Astrocyte of the hippocampus (primary cell): ENCODE measurements at places on chromosomes 16 and 17.

DNA sequence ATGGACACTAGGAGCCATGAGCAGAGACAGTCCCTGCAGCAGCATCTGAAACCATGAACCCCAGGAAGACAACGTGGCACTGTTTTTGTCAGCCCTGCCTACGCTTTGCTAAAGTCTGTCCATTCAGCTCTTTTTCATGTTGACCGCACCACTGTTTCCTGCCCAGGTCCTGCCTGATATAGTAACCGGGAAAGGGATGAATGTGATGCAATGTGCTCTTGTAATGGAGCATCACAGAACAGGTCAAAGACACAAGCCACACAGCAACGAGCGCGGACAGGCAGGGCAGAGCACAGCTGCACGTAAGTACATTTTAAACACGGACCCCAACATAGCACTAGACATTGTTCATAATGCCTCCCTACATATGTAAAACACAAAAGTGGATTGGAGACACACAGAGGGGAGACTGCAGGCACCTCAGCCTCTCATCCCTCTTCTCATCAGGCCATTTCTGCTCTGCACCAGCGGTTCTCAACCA, 16.9 kb upstream of the TNFRSF13B start:
- DNase-seq, result no peak

- no peak for DNase-seq
These were observed 5.8 kb downstream of the GPRC5C start for GRCh38 chr17:74437702-74438101.

DNA sequence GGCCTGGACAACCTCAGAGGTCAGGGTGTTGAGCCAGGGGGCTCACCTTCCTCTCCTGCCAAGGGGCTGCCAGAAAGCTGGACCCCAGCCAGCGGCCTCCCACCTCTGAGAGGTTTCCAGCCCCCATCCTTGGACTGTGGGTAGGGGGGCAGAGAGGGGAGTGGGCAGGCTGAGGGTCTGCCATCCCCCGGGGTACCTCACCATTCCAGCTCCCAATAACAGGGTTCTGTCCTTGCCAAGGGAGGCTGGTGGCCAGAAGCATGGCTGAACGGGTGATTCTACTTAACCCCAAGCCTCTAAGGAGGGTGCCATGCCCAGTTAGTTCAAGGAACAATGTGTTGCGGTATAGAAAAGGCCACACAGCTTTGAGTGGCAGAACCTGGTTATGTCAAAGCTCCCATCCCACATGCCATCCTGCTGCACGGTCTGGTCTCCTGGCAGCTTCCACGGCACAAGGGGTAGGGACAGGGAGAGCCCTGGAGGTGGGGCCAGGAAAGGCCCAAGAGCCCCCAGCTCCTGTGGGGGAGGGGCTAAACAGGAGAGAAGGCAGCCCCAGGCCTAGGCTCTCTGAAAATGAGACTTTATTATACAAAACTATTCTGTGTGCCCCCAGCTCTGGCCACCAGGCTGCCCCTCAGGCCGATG, 19.8 kb downstream of the B9D1 start:
- DNase-seq, result no peak

DNA sequence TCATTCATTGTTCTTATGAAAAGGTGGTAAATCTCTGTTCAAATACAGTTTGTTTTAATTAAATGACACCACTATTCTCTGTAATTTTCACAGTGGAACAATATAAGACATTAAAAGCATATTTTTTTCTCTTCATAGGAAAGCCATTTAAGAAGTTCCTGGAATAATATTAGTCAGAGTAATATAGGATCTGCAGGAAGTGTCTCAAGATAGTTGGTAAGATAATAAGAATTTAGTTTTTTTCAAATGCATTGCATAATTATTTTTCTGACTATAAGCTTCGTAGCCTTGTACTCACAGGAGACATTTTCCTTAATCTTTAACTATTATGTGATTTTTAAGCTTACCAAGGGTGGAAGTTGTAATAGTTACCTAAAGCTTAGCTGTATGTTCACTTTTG, 16.9 kb downstream of the STXBP4 start:
- DNase-seq, result no peak

GRCh38 chr17:40726919-40727318, 23.4 kb upstream of the KRT24 start:
- DNase-seq, result no peak

DNA sequence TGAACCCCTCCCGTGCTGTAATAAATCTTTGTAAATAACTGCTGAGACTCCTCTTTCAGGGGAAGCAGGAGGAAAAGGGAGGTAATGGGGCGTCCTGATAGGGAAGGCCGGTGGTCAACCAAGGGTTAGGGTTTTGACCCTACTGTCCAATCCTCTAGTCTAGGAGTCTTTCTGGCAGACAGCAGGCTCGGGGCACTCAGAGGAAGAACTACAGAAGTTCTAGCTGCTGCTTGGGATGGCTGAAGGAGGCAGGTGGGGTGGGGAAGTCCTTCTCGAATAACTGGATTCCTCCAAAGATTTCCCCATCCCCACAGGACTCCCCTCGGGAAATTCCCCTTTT, 387 bp upstream of the STARD3 start:
- DNase-seq, result no peak

DNA sequence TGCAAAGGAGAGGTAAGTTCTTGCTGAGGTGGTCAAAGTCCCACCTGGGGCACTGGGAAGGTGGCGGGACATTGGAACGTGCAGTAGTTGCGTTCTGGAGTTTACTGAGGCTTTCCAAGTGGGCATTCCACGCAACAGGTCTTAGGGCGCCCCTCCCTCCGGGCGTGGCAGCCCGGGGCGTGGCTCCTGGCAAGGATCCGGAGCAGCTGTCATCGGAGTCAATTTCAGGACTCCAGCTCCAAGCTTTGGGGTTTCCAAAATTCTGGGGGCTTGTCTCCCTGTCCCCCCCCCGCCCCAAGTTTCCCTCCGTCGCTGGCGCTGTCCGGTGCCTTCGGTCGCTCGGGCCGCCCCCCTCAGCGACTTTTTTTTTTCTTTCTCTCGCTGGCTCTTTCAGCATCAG, 43.1 kb upstream of the AMZ2 start:
- no peak for DNase-seq

GRCh38 chr16:89443727-89444084, 46.7 kb downstream of the ANKRD11 start:
- no peak for DNase-seq

DNA sequence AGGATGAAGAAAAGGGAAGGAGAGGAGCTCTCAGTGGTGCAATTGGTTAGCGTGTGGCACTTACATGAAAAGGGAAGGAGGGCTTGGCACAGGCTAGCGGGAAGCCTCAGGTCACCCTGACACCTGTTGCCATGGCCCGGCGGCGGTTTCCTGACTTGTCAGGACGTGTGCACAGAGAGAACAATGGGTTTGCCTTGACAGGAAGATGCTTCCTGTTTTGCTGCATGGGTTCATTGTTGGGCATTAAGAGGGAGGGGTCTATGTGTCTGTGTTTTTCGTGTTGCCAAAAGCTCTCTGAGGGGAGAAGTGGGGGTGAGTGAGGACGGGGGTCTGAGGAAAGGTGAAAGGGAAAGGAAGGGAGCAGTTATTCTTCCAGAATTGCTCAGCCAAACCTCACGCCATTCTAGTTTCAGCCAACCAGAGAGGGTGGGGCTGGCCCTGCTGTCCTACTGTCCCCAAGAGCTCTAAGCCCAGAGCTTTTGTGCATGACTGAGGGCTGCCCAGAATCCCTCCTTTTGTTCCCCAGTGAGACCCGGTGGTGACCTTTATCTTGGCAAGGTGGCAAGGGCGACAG, 17.1 kb upstream of the CCR7 start:
- DNase-seq, result no peak

GRCh38 chr16:71807905-71808592, 585 bp downstream of the AP1G1 start:
- peak; percentile 36 for DNase-seq

DNA sequence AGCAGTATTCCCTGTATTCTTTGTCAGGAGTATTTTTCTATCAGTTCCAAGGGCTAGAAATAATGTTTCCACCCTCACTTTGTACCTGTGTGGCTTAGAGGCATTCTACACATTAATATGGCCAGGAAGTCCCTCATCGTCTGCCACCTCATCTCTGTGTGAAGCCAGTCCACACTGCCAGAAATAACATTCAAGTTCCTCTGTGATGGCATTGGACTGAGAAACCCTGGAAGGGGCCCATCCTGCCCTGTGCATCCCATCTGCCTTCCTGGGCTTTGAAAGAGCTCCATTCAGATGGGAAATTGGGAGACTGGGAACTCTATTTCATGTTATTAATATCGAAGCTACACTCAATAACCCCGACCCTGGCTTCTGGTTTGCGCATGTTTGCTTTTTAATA, 497.2 kb upstream of the CDH5 start:
- no peak for DNase-seq

GRCh38 chr16:60485872-60486489, 1550.3 kb downstream of the CDH8 start:
- DNase-seq, result no peak

DNA sequence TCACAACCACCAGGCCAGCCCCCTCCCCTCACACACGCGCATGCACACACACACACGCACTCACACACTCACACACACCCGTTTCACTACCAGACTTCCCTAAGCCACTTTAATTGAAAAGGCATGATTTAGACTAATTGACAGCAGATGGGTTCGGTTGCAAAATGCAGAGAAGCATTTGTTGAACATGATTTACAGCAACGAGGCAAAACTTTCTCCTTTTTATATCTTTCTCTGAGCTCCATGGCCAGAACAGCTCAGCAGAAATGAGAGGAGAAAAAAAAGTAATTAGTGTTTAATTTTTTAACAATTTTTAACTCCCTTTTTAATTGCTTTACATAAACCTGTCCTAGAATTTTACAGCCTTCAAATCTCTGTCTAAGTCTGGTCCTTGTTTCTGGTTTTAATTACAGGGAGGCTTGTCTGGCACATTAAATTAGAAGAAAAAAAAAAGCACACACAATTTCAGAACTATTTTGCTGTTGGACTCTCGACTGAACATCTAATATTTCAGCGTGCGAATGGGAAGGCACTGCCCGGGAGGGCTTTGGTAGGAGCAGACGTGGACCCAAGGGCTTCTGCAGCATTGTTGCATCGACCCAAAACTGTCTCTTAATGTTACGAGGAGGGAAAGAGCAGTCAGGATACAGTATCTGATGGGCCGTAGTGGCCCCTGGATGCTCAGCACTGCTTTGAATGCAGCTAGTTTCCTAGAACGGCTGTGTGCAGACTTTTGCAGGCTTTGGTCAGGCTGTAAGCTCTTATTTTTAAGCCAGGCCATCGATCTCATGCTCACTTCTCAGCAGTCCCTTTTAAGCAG, 255.9 kb downstream of the SOX9 start:
- no peak for DNase-seq

- peak; percentile 55 for DNase-seq
These were observed 1.5 kb downstream of the TNRC6C start for GRCh38 chr17:77959926-77960521.

- DNase-seq, result no peak
These were observed 4.6 kb downstream of the IFT20 start for GRCh38 chr17:28330671-28331070.

- DNase-seq, result no peak
These were observed 13.2 kb upstream of the CLEC18C start for GRCh38 chr16:70160388-70160787.

DNA sequence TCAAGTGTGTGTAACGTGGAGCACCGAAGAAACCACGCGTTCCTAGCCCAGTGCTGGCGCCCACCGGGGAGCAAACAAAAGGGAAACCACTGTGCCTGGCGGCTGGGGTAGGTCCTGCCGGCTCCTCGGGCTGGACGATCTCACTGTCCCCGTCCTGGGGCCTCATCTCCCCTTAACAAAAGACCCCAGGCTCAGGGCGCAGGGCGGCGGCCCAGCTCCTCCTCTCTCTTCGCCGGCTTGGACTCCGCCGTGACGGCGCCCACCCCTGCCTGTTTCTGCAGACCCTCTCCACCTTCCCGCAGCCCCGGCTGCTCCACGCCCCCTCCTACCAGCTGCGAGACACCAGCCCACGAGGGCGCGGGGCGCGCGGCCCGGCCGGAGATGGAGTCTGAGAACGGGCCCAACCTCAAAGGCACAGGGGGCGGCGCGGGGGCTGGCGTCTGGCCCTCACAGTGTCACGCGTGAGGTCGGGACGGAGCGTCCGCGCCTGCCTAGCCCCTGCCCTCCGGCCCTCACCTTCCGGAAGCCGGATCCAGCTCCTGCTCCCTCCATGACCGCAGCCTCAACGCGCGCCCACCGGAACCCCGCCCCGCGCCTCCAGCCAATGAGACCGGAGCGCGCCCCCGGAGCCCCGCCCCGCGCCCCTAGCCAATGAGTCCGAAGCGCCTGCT, at the start of gene CENPX:
Gene CENPX, minus strand, starts transcription at position 569 of the 671 bp plus-strand sequence. Its CDS starts 17 bp downstream, at position 552.
- DNase-seq, result no peak

- DNase-seq, result no peak
These were observed 38.9 kb upstream of the ATP2A3 start for GRCh38 chr17:4003131-4003500.

GRCh38 chr17:61926826-61927207, 965 bp downstream of the INTS2 start:
- no peak for DNase-seq

DNA sequence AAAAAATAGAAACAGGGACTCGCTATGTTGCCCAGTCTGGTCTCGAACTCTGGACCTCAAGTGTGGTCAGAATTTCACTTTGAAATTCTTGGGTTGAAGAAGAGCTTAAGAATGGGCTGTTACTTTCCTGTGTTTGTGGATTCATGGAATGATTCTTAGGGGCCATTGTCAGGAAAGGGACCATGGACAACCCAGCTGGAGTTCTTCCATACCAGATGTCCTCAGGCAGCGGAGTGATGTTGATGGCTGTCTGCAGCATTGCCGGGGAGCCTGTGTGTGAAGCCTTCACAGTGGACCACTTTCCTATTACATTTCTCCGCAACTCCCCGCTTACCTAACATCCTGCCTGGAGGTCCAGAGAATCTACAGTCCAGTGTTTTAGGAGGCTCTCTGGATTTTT, 145.9 kb downstream of the CLEC16A start:
- no peak for DNase-seq

DNA sequence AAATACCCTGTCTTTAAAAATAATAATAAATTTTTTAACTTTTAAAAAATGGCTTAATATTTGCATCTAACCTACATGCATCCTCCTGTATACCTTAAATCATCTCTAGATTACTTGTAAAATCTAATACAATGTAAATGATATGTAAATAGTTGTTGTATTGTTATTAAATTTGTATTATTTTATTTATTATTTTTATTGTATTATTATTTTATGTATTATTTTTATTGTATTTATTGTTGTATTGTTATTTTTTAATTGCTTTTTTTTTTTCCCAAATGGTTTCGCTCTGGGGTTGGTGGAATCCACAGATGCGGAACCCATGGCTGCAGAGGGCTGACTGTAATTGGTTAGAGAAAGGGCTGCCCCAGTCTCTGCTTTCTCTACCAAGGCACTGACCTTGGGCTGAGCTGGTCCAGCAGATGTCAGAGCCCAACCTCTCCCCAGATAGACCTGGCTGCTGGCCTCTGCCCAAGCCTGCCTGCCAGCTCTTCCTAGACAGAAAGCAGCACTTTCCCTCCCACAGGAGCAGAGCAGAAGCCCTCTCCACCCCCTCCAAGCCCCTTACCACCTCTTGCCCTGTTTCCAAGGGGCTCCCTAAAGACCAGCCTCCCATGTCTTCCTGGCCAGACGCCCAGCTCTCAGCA, 183.8 kb downstream of the GSG1L start:
- DNase-seq, result no peak
